ENCODE measurements at places on chromosomes 13 and 19. TPM values are rescaled to one million over a fixed set of nuclear protein-coding genes. Genes with fewer than 3 reads are reported as not detected.

The RNF113B gene
- not detected for total RNA-seq

The CXCL17 gene
- not detected for total RNA-seq

The NLRP9 gene
- not detected for total RNA-seq

The IGFLR1 gene
- 0.49 TPM for total RNA-seq

The SIGLEC7 gene
- total RNA-seq = 0.49 TPM

The F2RL3 gene
- total RNA-seq = not detected

The SCEL gene
- total RNA-seq = 0.25 TPM

The SPACA4 gene
- not detected for total RNA-seq

The CBY2 gene
- total RNA-seq = not detected

The RNF225 gene
- total RNA-seq = not detected

The COX7A1 gene
- total RNA-seq = 1.5 TPM

The KIR3DL2 gene
- total RNA-seq = not detected

The PAK4 gene
- total RNA-seq = 2.7 TPM

The TSHZ3 gene
- total RNA-seq = 25.6 TPM

The DPF1 gene
- total RNA-seq = 35.4 TPM

The GAPDHS gene
- not detected for total RNA-seq

The MATK gene
- total RNA-seq = 16.0 TPM

The C19orf81 gene
- not detected for total RNA-seq

The LGALS14 gene
- not detected for total RNA-seq

The IRGQ gene
- total RNA-seq = 92.0 TPM

The CGB5 gene
- total RNA-seq = not detected

The ARL11 gene
- 0.25 TPM for total RNA-seq

The EXOSC5 gene
- 10.8 TPM for total RNA-seq

The PEAK3 gene
- under 0.01 TPM for total RNA-seq

The ZNF568 gene
- 27.3 TPM for total RNA-seq

The F7 gene
- total RNA-seq = 0.49 TPM

The GFY gene
- total RNA-seq = 0.25 TPM

The JAK3 gene
- total RNA-seq = 0.98 TPM

The ZNF66 gene
- total RNA-seq = 18.2 TPM

The C19orf85 gene
- total RNA-seq = not detected

The SERPINE3 gene
- under 0.01 TPM for total RNA-seq

The SELENOV gene
- not detected for total RNA-seq

The PNKP gene
- total RNA-seq = 10.6 TPM

The ATP4A gene
- total RNA-seq = 0.25 TPM

The REEP6 gene
- total RNA-seq = 0.98 TPM

The KLF16 gene
- 3.4 TPM for total RNA-seq

The CEACAM7 gene
- total RNA-seq = not detected

The SLITRK1 gene
- 30.7 TPM for total RNA-seq

The CD70 gene
- total RNA-seq = not detected

The COL5A3 gene
- 1.7 TPM for total RNA-seq

The NEK5 gene
- 0.74 TPM for total RNA-seq

The KCTD15 gene
- total RNA-seq = 112 TPM

The ZNF471 gene
- total RNA-seq = 17.0 TPM

The PRTN3 gene
- 1.5 TPM for total RNA-seq
